Ovary (tissue), 10 donors: ENCODE measurements at places on chromosomes 12 and 14. TPM values are rescaled to one million over a fixed set of nuclear protein-coding genes. Genes with fewer than 3 reads are reported as not detected.

- no peak overlapping the region for H3K4me3 ChIP-seq
- H3K4me1 ChIP-seq: no peaks in the 10 kb centered on the region
- no peaks in the 10 kb centered on the region for H3K27me3 ChIP-seq
- H3K27ac ChIP-seq: no peak overlapping the region
Observed at GRCh38 chr14:59450716-59451115, 14.5 kb downstream of the GPR135 start.

- no peak for DNase-seq
- H3K36me3 ChIP-seq: no peaks in the 10 kb centered on the region
- no peaks in the 10 kb centered on the region for H3K27me3 ChIP-seq
- H3K27ac ChIP-seq: no peak overlapping the region
- H3K4me1 ChIP-seq: no peaks in the 10 kb centered on the region
- no peak overlapping the region for H3K4me3 ChIP-seq
Observed at GRCh38 chr12:52495389-52495788, 2.3 kb upstream of the KRT6A start.

DNA sequence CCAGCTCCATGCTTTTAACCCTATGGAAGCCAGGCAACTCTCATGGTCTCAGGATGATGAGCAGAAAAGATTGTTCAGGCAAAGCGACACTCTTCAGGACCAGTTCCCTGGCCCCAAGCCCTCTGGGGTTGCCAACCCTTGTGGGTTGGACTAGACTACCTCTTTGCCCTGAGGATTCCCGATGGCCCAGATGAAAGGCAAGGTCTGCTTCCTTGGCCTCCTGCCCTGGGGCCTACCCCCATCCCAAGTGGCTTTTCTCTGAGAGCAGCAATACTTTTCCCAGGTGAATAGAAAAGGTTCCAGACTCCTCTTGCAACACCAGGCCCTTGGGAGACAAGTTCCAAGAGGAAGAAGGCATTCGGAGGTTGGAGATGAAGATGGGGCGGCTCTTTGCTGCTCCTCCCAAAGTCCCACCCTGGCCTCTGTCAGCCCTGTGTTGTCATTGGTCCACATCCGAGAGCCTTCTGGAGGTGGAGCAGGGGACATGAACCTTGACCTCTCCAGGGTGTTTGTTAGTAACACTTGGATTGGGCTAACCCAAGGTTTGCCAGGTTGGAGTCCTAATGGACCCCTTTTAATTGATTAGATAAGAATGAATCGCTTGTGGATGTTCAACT, 131.1 kb downstream of the GCH1 start:
- H3K4me3 ChIP-seq: no peak overlapping the region
- DNase-seq: no peak
- no peak overlapping the region for H3K27ac ChIP-seq
- H3K27me3 ChIP-seq: no peaks in the 10 kb centered on the region
- H3K36me3 ChIP-seq: no peaks in the 10 kb centered on the region
- H3K4me1 ChIP-seq: peaks cover 3% of the 10 kb centered on the region

DNA sequence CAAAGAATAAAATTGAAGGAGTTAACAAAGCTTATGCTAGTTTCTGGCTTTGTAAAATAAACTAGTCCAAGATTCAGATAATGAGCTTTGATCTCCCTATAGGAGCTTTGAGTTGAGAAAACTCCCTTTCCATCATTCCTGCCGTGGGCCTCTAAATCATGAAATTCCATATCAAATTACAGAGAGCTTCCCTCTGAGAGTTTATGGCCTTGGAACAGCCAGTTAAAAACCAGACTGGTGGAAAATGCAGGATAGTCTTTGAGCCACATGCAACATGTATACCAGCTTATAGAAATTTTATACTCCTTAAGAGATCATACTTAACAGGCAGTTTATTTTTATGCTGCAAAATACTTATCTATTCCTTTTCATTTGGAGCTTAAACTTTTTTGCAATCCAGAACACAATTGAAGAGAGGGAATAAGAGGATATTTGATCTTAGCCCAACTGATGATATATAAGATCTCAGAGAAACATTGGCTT, 175.8 kb upstream of the ATP2B1 start:
- no peaks in the 10 kb centered on the region for H3K27me3 ChIP-seq
- H3K36me3 ChIP-seq: no peaks in the 10 kb centered on the region
- H3K4me3 ChIP-seq: no peak overlapping the region
- H3K4me1 ChIP-seq: peaks cover 1% of the 10 kb centered on the region

CLBA1 gene
- polyA plus RNA-seq: 6.7 TPM

MEG3 gene
- polyA plus RNA-seq: 293 TPM

DNA sequence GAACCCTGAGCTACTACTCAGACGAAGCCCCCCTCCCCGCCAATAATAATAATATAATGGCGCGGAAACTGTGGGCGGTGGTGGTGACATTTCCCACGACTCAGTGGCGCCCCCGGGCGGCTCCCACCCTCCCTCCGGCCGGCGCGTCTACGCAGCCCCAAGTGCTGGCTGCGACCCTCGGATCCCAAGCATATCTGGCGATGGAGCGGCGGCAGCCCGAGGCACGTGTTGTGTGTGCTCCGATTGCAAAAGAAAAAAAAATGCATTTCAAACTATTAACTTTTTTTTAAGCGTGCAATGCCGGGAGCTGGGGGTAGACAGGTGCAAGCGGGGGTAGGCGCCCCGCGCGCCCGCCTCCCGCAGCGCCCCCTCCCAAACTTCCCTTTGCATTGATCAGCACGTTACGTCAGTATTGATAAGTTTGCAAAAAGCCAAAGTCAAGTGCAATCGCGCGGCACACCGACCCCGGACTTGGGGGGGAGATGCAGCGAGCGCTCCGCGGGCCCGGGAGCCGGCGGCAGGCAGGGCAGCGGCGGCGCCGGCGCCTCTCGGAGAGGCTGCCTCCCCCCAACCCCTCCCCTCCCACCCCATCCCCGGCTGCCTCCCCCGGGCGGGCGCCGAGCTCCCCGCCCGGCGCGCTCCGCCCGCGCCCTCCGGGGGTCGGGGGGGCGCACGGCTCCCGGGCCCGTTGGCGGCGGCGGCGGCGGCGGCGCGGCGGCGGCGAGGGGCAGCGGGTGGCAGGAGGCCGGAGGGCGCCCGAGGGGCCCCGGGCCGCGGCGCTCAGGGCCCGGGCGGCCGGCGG, 113.1 kb upstream of the MYL2 start:
- no peak for DNase-seq
- H3K27ac ChIP-seq: no peak overlapping the region
- H3K4me3 ChIP-seq: no peak overlapping the region

PPFIA2 gene
- polyA plus RNA-seq: 3.1 TPM

DNA sequence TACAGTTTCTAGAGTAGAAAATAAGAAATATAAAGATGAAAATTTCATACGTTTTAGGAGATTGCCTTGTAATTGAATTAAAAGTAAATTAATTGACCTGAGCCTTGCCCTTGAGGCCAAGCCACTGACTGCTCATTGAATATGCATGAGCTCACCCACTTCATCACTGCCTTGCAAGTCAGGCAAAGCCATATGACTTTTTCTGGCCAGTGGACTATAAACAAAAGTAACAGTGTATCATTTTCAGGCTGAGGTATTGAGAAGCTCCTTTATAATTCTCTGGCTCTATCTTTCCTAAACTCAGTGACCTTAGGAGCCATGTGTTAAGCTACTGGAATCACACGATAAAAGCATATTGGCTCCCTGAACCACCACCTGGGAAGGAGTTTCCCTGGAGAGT, 369.3 kb downstream of the NUAK1 start:
- DNase-seq: no peak
- H3K27me3 ChIP-seq: no peaks in the 10 kb centered on the region
- H3K36me3 ChIP-seq: no peaks in the 10 kb centered on the region
- H3K4me1 ChIP-seq: peaks cover 4% of the 10 kb centered on the region
- H3K27ac ChIP-seq: no peak overlapping the region

TBPL2 gene
- 0.05 TPM for polyA plus RNA-seq
